ENCODE measurements at places on chromosomes 16 and 17. TPM values are rescaled to one million over a fixed set of nuclear protein-coding genes. Genes with fewer than 3 reads are reported as not detected.

The HOXB8 gene
- 5.5 TPM for total RNA-seq

The ITGAD gene
- total RNA-seq, result not detected

The SNAI3 gene
- not detected for total RNA-seq

GRCh38 chr17:9969301-9969935, 64.3 kb upstream of the RCVRN start:
- DNase-seq, result no peak

DNA sequence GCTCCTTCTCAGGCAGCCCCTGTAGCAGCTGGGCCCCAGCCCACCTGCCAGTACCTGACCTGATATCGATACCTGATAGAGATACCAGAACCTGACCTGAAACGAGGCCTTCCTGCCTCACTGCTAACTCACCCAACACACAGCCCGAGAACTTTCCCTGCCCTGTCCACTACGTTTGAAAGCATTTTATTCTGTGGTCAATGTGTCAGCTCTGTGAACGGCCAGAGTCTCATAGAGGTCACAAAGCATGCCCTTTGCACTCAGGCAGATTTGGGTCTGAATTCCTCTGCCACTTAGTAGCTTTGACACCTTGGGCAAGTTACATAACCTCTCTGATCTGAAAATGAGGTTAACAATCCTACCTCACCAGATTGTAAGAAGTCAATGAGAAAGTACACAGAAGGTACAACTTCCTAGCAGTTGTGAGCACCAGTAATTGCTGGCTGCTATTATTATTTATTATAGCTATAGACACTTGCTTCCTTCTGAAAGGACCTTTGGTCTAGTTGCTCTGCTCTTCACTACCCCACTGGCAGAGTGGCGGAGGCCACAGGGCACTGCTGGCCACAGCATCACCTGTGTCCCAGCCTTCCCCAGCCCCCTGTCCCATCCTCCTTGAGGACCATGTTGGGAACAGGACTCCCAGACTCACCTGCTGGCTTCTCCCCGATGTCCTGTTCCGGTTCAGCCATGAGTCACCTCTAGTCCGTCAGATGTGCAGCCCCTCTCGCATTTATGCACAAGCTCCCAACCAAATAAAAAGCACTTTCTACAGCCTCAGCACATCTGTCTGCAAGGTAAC, 895 bp downstream of the ANKRD40CL start:
- peak; percentile 48 for DNase-seq

DNA sequence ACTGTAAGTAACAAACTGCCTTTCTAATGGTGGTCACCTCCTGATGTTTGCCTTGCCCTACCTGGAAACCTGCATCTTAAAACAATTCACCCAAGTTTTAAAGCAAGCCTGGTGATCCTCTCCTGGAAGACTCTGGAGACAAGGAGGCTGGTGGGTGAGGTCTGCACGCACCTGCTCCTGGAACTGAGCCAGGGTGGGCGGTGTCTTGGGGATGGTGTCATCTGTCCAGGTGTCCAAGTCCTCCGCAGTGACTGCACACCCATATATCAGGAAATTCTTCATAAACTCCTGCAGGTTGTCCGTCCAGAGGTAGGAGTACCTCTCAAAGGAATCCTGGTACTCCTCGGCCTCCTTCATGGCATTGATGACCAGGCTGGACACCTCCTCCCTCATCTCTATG, 44.9 kb downstream of the DNAH17 start:
- DNase-seq, result no peak

The HAP1 gene
- total RNA-seq, result 0.07 TPM

DNA sequence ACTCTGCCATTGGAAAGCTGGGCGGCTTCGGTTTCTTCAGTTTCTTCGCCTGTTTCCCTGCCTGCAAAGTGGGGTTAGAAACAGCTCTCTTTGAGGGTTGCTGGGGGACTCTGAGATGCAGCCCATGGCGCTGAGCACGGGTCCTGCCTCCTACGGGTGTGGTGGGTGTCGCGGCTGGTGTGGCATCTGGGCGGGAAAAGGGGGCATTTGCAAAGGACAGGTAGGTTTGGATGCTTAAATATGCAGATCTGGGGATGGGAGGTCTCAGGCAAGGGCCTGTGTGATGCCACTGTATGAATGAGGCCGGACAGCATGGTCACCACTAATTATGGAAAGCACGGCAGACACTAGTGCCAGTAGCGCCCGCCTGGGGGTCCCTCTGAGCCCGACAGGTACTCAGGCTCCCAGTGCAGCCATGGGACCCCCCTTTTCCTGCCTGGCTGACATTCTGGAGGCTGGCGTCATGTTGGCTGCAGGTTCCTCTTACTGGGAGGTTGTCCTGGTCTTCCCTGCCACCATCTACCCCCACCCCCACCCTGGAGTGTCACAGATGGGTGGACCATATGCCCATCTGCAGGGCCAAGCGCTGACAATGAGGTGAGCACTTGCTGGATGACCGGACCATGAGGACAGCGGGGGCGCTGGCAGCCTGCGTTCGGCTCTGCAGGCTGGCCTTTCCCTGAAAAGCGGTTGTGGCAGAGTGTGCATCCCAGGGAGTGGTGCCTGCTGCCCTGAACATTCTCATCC, 237.7 kb downstream of the SEC14L1 start:
- no peak for DNase-seq
